ENCODE measurements at places on chromosomes 5 and 9. TPM values are rescaled to one million over a fixed set of nuclear protein-coding genes. Genes with fewer than 3 reads are reported as not detected.

The MRPL22 gene
- total RNA-seq = 24.3 TPM

The BAAT gene
- total RNA-seq = not detected

The PCDHB14 gene
- not detected for total RNA-seq

The ORM2 gene
- total RNA-seq = not detected

The CATSPER3 gene
- total RNA-seq = 0.50 TPM

The ARID3C gene
- 0.27 TPM for total RNA-seq

The GFI1B gene
- 1.1 TPM for total RNA-seq

The NAIF1 gene
- 15.2 TPM for total RNA-seq

The NPR3 gene
- 0.05 TPM for total RNA-seq

The DMRT2 gene
- not detected for total RNA-seq

The SLC36A3 gene
- not detected for total RNA-seq

The CTSV gene
- total RNA-seq = not detected

The TAF11L10 gene
- total RNA-seq = not detected

The SOX30 gene
- total RNA-seq = 0.44 TPM

The FOXI1 gene
- 0.18 TPM for total RNA-seq

The CYLC2 gene
- not detected for total RNA-seq

- DNase-seq = no peak
Observed at GRCh38 chr9:112032743-112033142, 136.1 kb downstream of the UGCG start.

GRCh38 chr5:154962494-154962893, 21.6 kb downstream of the MRPL22 start:
- no peak for DNase-seq

DNA sequence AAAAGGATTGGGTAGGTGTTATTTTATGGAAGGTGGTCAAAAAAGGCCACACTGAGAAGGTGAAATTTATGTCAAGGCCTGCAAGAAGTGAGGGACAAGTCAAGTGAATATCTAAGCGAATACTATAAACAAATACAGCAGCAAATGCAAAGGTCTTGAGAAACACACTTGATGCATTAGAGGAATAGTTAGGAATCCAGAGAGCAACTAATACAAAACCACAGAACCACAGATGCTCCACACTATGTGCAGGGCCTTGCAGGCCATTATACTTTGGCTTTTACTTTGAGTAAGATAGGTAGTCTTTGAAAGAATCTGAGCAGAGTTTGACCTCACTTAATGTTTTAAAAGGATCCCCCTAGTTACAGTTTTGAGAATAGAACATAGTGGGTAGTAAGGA, 4.6 kb downstream of the ZNF622 start:
- no peak for DNase-seq

GRCh38 chr5:13676531-13676930, 268.0 kb downstream of the DNAH5 start:
- DNase-seq = no peak

GRCh38 chr5:175864296-175864695, 7.1 kb upstream of the CPLX2 start:
- DNase-seq = no peak

DNA sequence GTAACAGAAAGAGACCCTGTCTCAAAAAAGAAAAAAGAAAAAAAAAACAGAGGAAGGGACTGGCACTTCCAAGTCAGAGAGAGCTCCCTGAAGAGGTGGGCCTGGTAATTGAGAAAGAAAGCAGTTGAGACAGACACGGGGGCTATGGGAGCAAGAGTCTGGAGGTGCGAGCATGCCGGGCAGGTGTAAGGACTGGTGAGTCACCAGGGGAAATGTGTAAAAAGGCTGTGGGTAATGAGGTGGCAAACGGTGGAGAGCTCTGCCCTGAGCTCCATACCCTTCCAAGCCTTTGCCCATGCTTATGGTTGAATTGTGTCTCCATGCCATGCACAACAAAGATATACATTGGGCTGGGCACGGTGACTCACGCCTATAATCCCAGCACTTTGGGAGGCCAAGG, 18.0 kb upstream of the JADE2 start:
- no peak for DNase-seq

GRCh38 chr9:21836437-21837161, 34.2 kb downstream of the MTAP start:
- DNase-seq = no peak

DNA sequence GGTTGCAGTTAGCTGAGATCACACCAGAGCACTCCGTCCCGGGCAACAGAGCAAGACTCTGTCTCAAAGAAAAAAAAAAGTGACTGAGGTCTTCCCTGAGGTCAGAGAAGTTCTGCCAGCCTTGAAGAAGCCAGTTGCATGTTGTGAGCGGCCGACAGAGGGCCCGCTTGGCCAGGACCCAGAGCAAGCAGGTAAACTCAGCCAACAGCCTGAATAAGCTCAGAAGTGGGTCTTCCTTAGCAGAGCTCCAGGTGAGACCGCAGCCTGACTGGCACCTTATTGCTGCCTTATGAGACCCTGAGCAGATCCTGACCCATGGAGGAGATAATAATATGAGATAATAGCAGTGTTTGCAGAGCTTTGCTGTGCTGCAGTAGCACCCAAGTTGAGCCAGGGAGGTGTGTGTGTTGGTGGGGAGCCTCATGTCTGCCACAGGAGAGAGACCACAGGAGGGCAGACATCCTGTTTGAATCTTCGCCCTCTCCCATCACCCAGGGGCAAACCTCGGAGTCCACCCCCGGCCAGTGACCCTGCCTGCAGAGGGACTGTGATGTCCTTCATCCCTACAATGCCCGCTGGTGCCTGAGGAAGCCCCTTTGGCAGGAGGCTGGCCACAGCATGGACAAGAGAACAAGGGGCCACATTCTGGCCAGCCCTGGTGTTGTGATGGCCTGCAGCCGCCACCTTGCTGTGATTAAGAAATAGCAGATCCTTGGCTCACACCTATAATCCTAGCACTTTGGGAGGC, 10.8 kb upstream of the BARX1 start:
- no peak for DNase-seq

DNA sequence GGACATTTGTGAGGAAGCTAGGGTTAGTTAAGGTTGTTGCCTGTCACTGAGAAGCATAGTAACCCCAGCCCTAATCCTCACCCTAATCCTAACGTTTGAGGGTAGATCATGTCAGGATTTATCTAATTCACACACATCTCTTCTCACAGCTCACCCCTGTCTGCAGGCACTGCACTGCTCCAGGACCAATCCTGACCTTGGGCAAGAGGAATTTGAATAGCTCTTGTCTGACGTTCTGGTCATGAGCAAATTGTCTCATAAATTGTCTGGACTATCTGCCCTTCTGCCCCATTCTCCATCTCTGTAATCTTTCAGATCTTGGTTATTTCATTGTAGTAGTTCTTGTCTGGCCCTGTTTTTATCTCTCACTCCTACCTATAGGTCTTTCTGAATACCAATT, 18.7 kb downstream of the CRHBP start:
- no peak for DNase-seq

DNA sequence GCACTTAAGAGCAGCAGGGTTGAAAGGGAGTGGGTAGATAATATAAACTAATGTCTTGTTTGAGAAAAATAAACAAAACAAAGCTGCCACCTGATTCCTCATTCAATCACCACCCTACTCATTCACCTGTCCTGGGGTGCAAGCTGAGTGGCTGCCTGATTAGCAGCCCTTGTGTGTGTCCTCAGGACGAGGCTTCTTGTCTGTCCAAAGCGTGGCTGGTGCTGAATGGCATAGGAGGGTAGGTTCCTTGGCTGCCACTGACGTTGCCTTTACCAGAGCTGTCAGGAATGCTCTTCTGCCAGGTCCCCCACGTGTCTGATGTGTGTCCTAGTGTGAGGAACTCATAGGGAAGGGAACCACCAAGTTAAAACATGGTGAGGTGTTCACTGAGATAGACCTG, 146.6 kb upstream of the SLC24A2 start:
- DNase-seq = no peak

- DNase-seq = no peak
Observed at GRCh38 chr9:73170185-73170957, 18.7 kb downstream of the ANXA1 start.

DNA sequence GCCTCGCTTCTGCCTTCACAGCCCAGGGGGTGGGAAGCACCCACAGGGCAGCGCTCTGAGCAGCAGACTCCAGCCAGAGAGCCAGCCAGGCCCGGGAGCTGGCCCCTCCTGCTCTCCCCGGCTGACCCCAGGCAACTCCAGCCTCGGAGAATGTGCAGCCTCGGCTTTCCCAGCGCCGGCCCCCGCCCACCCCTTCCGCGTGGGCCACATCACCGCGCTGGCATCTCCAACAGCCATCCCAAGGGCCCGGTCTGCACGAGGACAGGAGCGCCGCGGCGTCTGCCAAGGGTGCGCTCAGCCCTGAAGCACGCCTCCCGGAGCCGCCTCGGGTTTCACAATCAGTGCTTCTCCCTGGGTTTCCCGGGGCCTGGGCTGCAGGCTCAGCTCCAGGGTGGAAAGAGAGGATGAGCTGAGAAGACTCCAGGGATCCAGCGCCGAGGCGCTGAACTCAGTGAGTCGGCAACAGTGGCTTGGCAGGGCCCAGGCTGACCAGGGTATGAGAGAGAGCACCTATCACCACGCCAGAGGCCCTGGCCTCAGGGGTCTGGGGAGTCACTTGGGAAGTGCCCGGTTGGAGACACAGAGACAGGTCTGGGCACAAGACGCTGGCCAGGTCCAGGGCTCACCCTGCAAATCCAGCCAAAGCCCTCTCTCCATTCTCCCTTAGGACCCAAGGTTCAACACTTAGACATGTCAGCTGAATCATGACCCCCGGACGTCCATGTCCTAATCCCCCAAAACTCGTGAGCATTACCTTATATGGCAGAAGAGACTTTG, 79.6 kb downstream of the ADAMTS2 start:
- no peak for DNase-seq

DNA sequence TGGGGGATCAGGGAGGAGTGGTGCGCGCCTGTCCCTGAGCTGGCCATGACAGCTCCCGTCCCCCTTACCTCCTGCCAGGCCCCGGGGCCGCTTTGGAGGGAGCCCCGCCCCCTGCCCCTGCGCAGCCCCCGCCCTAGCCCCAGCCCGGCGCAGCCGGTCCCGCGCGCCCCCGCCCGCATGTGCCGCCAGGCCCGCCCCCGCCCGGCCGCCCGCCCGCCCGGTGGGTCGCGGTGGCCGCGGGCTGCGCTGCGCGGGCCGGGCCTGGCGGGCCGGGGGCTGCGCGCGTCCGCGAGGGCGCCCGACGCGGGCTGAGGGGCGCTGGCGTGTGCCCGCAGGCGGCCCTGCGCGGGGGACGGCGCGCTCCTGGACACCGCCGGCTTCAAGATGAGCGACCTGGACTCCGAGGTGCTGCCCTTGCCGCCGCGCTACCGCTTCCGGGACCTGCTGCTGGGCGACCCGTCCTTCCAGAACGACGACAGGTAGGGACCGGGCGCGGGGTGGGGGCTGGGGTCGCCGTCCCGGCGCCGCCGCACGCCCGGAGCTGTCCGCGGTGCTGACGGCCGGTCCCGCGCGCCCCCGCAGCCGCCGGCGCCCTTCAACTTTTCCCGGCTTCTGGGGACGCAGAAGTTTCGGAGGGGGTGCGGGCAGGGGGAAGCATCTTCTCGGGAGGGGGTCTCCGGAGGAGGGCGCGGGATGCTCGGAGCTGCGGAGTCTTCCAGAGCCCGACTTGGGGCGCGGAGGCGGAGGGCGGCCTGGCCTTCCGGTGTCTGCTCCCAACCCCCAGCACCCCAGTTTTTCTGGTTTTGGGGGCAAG, 12.5 kb downstream of the KCNT1 start:
- no peak for DNase-seq

DNA sequence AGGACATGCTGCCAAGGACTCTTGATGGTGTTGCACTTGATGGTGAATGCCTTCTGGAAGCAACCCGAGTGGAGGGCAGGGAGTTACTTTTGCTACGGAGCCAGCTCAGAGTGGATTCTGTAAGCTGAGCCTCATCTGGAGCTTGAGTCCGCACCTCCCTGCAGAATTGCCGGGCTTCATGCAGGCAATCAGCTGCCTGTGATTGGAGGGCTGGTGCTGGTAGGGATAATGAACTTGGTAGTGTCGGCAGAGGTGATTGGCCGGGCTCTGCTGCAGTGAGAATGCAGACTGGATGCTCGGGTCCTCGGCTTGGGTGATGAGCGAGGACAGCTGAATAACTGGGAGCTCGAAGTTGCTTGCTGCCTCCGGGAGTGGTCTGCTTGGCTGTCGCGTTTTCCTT, 23.1 kb downstream of the SLC25A25 start:
- no peak for DNase-seq

- DNase-seq = no peak
Observed at GRCh38 chr9:63859475-63860215, 1425.4 kb downstream of the FOXD4L5 start.

DNA sequence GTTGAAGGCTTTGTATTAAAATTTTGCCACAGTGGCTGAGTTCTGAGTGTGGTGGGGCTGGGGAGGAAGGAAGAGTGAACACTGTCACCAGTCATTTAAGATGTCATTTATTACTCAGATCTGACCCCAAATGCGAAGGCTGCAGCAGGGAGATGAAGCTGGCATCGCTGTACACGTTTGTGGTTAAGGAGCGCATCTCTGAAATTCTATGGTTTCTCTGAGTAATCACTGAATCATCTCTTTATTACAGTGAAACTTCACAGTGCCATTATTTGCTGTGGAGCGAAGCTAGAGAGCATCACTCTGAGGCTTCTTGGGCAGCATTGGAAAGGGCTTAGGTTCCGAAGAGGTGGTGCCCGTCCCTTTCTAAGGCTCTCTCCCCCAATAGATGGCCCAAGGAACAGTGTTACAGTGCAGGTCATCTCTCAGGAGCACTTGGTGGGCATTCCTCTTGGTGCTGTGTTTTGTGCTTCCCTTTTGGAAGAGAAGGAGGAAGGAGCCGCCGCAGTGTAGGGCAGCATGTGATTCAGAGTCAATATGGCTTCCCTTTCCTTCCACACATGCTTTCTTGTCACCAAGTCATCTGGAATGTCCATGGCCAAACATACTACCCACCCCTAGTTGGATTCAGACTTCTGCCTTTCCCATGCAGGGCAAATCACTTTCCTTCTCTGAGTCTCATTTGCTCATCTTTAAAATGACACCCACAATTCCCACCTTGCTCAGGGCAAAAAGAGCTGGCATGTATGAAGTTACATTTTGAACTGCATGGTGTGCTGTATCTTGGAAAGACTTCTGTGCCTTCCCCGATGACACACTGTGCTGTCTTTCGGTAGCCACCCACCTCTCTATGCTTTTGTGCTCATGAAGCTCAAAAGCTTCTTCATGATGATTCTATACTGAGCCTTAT, 9.3 kb upstream of the TEX48 start:
- peak; percentile 40 for DNase-seq

DNA sequence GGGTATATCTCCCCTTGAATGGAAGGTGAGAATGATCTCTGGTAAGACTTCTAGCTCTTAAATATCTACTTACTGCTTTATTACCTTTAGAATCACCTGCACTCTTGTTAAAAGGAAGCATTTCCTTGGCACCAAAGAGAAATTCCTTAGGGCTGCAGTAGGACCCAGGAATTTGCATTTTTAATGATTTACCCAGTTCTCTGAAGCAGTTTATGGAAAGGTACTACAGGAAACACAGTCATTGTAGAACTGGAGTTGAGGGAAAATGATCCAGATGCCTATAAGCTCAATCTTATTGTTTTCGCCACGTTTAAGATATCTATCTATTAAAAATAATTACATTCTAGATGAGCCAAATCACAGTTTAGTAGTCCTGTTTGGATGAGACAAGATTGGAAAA, 9.5 kb upstream of the C9 start:
- no peak for DNase-seq

DNA sequence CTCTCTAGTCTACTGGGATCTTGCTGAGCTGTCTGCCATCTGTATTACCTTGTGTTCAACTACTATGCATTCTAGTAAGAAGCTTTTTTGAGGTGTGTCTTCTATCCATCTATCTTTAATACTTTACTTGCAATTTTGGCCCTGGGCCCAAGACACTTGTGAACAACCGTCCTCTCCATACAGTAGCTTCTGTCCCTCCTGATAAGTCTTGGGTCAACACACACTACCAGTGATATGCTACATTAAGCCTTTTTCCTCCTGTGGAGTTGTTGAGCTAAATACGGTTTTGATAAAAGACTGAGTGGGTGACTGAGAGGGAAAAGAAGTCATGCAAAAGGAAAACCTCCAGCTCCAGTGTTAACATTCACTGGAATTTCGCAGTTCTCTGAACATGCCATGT, 133.3 kb upstream of the PCA3 start:
- no peak for DNase-seq
